CD4-positive, alpha-beta memory T cell (primary cell): ENCODE measurements at places on chromosomes 2 and 18.

DNA sequence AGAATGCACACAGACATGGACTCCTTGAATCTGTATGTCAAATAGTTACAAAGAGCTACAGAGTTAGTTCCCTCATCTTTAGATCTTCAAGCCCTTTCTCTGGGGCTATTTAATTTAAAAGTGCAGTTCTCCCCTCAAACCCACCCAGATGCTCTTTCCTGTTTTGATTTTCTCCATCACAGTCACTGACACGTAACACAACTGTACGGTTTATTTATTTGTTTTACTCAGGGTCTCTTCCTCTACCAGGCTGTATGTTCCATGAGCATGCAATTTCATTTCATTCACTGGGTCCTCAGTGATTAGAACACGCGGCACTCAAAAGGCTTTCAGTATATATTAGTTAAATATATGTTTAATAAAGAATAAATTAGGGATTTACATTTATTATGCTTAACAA is 94.7 kb downstream of the DOCK10 start:
- DNase-seq, result no peak
- no peaks in the 10 kb centered on the region for H3K36me3 ChIP-seq
- H3K4me3 ChIP-seq, result no peak overlapping the region
- no peaks in the 10 kb centered on the region for H3K27me3 ChIP-seq
- peaks cover 81% of the 10 kb centered on the region for H3K4me1 ChIP-seq

GRCh38 chr2:168801961-168802858 is at the start of gene NOSTRIN:
NOSTRIN (plus strand) TSS chr2:168802637; CDS start chr2:168802647, 10 bp downstream.
- H3K4me1 ChIP-seq, result no peaks in the 10 kb centered on the region
- no peaks in the 10 kb centered on the region for H3K36me3 ChIP-seq
- no peak within 1 kb of the TSS for H3K4me3 ChIP-seq
- no peaks in the 10 kb centered on the region for H3K27me3 ChIP-seq

GRCh38 chr2:146366276-146366675 is 1478.6 kb upstream of the ACVR2A start:
- H3K27ac ChIP-seq, result no peak overlapping the region
- no peaks in the 10 kb centered on the region for H3K4me1 ChIP-seq
- DNase-seq, result no peak

GRCh38 chr2:74181739-74182138 is 3.1 kb upstream of the MOB1A start:
- H3K27me3 ChIP-seq, result no peaks in the 10 kb centered on the region
- no peaks in the 10 kb centered on the region for H3K36me3 ChIP-seq
- DNase-seq, result no peak
- H3K4me1 ChIP-seq, result peaks cover 18% of the 10 kb centered on the region
- no peak overlapping the region for H3K4me3 ChIP-seq

DNA sequence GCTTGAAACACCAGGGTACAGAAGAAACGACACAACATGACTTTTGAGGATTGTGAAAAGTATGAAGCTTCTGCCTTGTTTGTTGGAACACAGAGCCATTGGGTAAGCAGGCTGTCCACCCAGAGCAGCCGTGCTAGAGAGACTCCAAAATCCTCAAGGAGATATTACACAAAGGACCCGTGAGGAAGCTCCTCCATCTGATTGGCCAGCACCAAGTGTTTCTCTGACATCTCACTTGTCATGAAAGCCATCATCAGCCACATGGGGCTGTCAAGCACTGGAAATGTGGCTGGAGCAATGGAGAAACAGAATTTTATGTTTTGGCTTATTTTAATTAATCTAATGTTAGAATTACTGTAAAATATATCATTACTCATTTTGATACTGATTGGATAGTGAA is 29.8 kb upstream of the LDAH start:
- DNase-seq, result no peak
- H3K4me1 ChIP-seq, result no peaks in the 10 kb centered on the region
- H3K36me3 ChIP-seq, result no peaks in the 10 kb centered on the region
- no peaks in the 10 kb centered on the region for H3K27me3 ChIP-seq

DNA sequence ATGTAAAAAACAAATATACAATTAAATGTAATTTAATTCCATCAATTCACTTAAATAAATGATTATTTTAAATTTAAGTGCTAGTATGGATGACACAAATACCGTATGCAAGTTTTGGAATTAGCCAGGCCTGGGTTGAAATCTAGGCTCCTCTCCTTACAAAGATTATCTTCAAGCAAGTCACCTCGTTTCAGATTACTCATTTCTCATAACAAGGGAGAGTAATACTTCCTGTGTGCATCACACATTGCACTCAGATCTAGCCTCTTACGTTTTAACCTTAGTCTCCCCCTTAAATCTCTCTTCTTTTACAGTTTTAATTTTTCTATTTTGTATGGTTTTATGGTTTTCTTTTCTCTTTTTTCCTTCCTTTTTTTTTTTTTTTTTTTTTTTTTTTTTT is 1475.9 kb upstream of the NXPH2 start:
- no peak overlapping the region for H3K4me3 ChIP-seq
- no peaks in the 10 kb centered on the region for H3K36me3 ChIP-seq
- H3K4me1 ChIP-seq, result no peaks in the 10 kb centered on the region
- no peak for DNase-seq
- no peak overlapping the region for H3K27ac ChIP-seq
- no peaks in the 10 kb centered on the region for H3K27me3 ChIP-seq
